Upper lobe of right lung (tissue), 1 donor: ENCODE measurements at places on chromosomes 16 and 17.

DNA sequence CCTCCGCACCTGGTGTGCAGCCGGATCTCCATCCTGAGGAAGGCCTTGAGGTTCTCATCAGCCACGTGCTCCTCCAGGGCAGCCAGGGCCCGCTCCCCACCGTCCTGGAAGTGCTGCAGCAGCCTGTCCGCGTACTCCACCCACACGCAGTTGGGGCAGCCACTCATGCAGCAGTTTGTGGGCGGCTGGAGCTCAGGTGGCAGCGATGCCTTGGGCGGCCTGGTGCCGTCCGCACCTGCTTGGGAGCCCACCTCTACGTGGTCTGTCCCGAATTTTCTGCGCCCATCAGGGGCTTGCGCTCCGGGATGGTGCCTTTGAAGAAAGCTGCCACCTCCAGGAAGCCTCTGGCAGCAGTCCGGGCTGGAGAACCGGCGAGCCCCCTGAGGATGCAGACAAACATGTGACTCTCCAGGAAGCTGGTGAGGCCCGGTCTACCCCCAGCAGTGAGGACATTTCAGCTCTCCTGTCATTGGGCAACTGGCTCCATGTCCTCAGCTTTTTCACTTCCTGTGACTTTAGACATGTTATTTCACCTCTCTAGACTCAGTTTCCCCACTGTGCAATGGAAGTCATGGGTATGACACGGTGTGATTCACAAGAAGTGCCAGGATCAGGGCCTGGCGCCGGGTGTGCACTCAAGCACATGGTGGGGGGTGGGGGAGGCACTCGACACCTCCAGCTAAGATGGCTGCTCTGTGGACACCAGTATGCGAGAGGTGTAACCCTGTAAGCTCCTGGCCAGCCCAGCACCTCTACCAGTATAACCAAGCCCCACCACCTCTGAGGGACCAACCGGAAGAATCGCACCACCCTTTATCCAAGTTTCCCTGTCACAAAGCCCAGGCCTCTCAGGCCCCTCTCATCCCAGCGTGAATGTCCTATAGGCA is 957 bp downstream of the OXLD1 start:
- DNase-seq = peak; percentile 78
- peak overlapping the region; percentile 92 for H3K27ac ChIP-seq
- peaks cover 25% of the 10 kb centered on the region for H3K4me1 ChIP-seq
- peak overlapping the region; percentile 99 for H3K4me3 ChIP-seq

- H3K36me3 ChIP-seq = peaks cover 69% of the 10 kb centered on the region
- H3K4me3 ChIP-seq = no peak overlapping the region
- no peaks in the 10 kb centered on the region for H3K4me1 ChIP-seq
These were observed 10.9 kb downstream of the RABEP2 start for GRCh38 chr16:28913946-28914724.

DNA sequence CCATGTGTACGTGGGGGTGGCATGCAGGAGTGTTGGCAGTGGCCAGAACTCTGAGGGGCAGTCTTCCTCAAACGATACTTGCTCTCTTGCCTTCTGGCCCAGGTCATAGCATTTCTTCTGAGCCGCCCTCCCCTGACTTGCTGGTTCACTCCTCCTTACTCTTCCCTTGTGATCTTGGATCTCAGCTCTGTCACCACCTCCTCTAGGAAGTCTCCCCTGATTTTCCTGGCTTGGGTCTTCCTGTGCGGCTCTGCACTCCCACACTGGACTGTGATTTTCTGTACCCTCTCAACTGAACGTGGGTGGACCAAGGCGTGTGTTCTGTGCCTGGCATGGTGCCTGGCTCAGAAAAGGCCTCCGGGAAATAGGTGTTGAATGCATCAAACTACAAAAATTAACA is 2.9 kb downstream of the EPN3 start:
- peaks cover 21% of the 10 kb centered on the region for H3K27me3 ChIP-seq
- H3K4me1 ChIP-seq = peaks cover 17% of the 10 kb centered on the region
- DNase-seq = no peak
- no peak overlapping the region for H3K4me3 ChIP-seq
- no peak overlapping the region for H3K27ac ChIP-seq

DNA sequence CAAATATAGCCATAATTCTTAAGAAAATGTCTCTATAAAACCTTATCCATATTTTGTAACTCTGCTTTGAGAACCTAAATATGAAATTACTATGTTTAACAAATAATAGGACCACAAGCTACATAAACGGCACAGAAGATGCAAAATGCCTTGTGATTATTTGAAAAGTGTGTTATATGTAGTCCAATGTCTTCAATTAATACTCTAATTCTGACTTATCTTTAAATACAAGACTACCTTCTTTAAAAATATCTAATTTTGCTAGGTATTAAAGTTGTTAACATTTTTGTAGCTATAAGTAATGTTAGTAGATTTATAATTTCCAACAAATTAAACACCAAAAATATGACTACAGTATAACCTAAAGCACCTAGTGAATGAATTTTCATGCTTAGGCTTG is 17.0 kb downstream of the PSMD12 start:
- DNase-seq = no peak
- no peaks in the 10 kb centered on the region for H3K27me3 ChIP-seq
- H3K27ac ChIP-seq = no peak overlapping the region
- peaks cover 93% of the 10 kb centered on the region for H3K36me3 ChIP-seq
- H3K4me3 ChIP-seq = no peak overlapping the region

DNA sequence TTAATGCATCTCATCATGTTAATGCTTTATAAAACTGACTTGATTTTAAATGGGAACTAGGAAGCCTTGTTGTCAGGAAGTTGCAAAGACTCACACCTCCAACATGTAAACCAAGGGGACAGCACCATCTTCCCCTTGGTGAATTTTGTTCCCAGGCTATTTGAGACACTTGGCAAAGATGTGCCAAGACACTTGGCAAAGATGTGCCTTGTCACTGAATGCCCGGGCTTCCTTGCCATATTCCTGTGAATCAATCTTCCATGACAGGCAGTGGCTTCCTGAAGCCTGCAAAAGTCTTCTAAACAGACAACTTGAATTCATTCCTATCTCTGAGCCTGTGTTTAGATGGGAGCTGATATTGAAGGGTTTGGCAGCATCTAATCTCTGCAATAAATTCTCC is 465.4 kb upstream of the C16orf82 start:
- H3K4me1 ChIP-seq = no peaks in the 10 kb centered on the region
- H3K27me3 ChIP-seq = no peaks in the 10 kb centered on the region
- H3K36me3 ChIP-seq = no peaks in the 10 kb centered on the region
- H3K4me3 ChIP-seq = no peak overlapping the region
- no peak overlapping the region for H3K27ac ChIP-seq

DNA sequence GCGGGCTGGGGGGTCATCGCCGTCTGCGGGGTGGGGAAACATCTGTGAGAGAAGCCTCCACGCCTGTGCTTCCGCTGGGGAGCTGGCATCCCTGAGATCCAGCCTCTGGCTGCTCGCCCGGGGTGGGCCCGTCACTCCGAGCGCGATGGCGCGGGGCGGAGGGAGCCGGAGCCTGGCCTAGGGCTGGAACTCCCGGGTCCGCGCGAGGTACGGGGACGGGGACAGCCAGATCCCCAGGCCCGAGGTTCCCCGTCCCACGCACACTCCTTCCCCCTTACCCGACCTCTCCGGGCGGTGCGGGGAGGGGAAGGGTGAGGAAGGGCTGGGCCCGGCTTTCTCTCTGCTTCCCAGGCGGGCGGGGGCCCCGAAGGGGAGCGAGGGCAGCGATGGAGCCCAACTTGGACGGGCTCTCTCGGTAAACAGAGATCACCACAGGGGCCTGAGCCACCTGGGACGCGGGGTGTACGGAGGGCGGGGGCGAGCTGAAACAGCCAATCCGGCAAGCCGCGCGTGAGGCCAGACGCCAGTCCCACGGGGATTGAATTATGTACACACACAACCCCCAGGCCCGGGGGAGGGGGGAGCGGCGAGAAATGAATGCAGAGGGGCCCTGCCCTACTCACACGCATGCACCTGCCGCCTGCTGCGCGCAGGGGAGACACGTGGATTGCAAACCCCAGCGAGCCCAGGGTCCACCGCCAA is at the start of gene SLC16A11:
Gene SLC16A11 (minus strand): TSS at position 596 of the 702 bp plus-strand sequence. CDS start 579 bp downstream, at position 17.
- H3K4me3 ChIP-seq = peak within 1 kb of the TSS; percentile 55
- H3K27ac ChIP-seq = peak within 1 kb of the TSS; percentile 86
- H3K4me1 ChIP-seq = peaks cover 37% of the 10 kb centered on the region
